HT1080 (cell line): ENCODE measurements at places on chromosomes 11 and 22.
A peak's percentile ranks its signal among the peaks of the same experiment; 100 is the strongest.

DNA sequence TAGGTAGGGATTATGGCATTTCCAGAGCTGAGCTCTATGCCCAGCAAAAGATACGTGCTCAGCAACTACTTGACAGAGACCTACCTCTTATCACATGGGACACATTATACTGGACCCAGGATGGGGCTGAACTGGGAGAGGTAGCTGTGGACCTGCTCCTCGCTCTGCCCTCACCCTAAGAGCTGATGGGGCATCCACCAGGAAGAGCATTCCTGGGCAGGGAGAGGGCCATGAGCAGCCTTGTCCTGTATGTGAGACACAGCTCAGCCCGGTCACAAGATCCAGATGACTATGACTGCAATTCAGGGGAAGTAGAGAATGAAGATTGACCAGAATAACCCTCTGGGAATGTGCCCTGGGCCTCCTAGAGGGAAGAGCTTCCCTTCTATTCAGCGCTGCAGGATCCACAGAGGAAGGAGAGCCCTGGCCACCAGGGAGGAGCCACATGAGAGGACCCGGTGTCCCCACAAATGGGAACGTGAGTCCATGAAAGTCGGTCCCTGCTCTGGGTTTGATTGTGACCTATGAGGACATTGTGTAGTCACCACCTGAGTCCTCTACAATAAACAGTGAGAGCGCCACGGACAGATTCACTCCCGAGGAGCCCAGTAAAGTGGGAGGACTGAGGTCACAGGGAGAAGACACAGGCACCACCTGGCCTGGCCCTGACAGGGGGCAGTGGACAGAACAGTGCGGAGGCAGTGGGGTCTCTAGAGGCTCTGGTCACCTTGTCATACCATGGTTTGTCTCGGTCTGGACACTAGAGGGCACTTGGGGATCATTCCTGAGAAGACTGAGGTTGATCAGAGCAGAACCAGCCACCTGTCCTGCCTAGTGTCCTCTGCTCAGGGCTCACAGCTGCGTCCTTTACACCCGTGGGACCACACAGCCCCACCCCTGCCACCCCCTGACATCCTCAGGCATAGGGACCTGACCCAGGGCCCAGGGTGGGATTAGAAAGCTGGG lies 99.5 kb downstream of the ZNF280B start:
- no peak for DNase-seq

- DNase-seq = no peak
Measured at GRCh38 chr22:48256041-48256739, 1493.7 kb downstream of the TBC1D22A start.

DNA sequence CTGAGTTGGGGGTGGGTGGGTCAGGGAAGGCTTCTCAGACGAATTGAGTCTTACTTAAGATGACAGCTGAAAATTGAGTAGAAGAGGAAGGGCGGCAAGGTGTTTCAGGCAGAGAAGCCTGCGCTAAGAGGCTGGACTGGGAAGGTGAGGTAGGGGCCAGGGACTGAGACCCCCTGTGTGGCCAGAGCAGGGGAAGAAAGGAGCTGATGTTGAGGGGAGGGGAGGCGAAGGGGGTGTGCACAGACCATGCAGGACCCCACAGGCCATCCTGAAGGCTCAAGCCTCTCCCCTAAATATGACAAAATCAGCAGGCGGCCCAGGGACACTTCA lies 40.6 kb upstream of the CREB3L1 start:
- no peak for DNase-seq

- no peak for DNase-seq
Measured at GRCh38 chr22:17115945-17116565, 5.1 kb downstream of the TMEM121B start.

- DNase-seq = peak; percentile 97
Measured at GRCh38 chr11:117384045-117384444, 56.4 kb downstream of the CEP164 start.

DNA sequence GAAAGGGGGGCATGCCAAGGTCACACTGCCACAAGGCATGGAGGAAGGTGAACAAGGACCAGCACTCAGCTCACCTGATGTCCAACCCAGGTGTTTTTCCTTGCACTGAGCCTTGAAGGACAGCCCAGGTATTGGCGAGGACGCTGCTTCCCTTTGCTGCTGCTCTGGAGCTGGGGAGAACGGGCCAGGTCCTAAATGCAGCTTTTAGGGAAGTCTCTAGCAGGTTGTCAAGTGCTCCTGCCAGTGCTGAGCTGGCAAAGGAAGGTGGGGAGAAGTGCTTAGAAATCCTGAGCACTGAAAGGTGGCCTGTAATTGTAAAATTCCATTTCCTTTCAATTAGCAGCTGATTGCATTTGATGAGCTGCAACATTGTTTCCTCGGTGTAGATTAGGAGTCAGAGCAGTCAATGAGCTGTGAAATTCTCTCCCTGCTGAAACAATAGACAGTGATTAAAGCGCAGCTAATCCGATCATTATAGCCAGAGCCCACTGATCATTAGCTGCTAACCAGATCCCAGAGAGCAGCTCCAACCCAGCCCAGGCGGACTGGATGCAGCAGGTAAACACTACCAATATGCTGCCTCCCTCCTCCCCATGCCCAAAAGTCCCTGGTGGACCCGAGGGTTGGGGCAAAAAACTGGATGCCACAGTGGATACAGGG lies 507.6 kb downstream of the INSC start:
- no peak for DNase-seq

DNA sequence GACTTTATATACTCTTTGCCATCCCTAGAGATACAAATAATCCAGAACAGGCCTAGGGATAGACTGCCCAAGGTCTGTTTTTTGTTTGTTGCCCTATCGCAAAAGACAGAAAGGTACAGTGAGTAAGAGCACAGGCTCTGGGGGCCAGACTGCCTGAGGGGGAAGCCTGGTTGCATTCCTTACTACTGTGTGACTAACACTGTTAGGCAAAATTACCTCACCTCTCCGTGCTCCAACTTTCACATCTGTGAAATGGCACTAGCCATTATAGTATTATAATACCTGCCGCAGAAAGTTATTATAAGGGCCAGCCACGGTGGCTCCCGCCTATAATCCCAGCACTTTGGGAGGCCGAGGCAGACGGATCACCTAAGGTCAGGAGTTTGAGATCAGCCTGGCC lies 14.5 kb downstream of the SLC35F2 start:
- DNase-seq = peak; percentile 60

DNA sequence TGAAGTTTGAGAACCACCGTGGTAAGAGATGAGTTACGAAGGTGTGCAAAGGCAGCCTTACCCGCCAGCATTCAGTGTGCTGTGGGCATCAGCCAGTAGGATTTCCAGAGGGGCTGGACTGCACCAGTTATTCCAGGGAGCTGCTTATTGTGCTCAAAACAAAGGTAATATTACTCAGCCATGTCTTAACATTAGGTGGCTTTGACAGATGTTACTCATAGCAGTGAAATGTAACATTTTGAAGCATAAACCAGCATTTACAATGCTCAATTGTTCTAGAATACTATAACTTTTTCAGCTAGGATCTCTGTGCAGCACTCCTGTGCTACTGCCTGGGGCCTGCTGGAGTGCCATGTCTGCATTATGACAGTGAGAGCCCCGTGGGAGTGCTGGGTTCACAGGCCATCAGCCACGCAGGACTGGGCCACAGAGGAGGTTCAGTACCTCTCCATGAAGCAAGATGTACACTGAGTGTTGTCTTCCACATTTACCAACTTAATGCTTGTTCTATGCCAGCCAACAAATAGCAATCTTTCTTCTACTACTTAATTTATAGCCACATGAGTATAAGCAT lies 238.1 kb downstream of the CADM1 start:
- DNase-seq = peak; percentile 74

DNA sequence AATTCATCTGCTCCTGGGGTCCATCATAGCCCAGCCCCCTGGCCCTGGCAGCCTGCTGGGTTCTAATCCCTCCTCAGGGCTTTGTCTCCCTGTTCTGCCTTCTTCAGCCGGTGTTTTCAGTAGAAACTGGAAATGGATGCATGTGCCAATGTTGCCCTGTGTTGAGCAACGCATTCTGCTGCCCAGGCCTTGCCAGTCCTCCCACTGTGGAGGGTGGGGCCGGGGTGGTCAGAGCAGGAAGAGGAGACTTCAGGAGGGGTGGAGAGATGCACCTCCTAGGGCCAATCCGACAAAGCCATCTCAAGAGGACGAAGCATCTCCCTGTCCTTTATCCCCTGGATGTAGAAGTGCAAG lies 27.6 kb upstream of the ZBTB16 start:
- no peak for DNase-seq

GRCh38 chr11:114279792-114280546 lies 16.2 kb upstream of the NNMT start:
- peak; percentile 49 for DNase-seq

- no peak for DNase-seq
Measured at GRCh38 chr22:46240907-46241306, 9.2 kb downstream of the CDPF1 start.

DNA sequence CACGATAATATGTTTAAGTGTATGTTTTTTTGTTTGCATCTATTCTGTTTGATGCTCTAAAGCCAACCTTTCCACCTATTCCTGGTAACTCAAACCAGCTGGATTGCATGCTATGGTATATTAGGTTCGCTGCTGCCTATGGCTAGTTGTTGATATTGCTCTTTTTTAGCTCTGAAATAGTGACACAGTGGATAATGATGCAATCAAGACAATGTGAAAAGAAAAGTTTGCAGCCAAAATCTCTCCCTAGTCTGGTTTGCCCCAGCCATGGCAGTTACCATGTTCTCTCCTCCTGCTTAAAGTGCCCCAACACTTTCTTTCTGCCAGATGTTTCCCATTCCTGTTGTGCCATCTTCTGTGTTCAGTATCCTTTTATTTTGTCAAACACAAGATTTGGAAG lies 269.7 kb downstream of the DYNC2H1 start:
- DNase-seq = no peak

DNA sequence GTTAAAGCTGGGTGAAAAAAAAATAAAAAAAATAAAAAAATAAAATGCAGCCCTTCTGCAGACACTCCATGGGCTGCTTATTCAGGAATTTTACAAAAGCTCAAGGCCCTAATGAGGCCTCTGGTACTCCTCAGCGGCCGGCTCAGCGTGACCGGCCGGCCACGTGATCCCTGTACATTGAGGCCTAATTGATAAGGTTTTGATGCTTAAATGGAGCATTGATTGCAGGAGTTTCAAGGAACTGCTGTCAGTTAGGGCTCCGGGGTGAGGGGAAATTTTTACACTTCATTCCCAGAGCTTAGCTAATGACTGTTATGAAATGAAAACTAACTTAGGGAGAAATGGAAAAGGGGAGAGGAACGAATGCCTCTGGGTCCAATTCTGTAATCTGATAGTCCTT lies 368.8 kb upstream of the KIRREL3 start:
- no peak for DNase-seq

GRCh38 chr11:34150494-34151151 lies 45.2 kb downstream of the NAT10 start:
- no peak for DNase-seq

GRCh38 chr22:22856885-22857606 lies 30.6 kb upstream of the IGLL5 start:
- DNase-seq = no peak

- no peak for DNase-seq
Measured at GRCh38 chr11:2704356-2704755, 4.6 kb upstream of the KCNQ1OT1 start.

DNA sequence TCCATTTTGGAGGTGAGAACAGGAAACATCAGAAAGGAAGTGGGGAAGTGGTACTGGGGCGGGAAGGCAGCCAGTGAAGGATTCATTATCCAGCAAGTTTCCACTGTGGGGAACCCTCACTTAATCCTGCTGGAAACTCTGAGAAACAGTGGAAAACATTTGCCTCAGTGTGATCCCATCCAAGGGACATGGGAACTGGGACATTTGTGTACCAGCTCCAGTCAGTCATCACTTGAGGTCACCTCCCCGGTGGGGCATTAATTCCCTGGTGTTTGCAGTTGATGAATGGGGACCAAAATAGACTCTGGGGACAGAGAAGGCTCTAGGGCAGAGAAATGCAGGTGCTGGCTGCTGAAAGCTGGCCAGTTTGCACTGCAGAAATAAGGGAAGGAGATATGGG lies 599.9 kb downstream of the BUD13 start:
- no peak for DNase-seq

GRCh38 chr11:2805388-2806056 lies 80.1 kb downstream of the CDKN1C start:
- no peak for DNase-seq

GRCh38 chr22:48239461-48240147 lies 1477.2 kb downstream of the TBC1D22A start:
- DNase-seq = no peak

DNA sequence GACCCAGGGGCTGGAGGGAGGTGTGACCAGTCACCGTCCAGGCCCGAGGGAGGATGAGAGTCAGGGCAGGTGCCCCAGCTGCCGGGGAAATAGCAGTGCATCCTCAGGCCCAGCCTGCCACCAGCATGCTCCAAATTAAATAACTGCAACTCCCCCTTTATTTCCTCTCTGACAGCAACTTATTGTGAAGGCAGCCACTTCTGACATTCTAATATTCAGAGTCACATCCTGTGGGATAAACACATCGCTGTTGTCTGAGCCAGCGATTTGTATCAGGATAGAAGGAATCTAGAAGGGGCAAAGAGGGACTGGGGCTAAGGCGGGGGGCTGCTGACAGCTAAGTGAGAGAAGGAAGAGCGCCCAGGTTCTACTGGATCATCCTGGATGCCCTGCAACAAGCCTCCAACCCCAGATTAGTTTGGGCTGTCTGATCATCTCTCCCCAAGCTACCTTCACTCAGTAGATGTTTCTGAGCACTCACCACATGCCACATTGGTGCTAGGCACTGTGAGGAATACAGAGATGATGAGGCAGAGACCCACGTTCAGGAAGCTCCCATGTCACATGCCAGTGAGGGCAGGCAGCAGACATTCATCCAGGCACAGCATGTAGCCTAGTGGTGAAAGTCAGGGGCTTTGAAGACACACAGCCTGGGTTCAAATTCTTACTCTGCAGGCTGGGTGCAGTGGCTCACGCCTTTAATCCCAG lies 214.1 kb downstream of the BUD13 start:
- peak; percentile 94 for DNase-seq

DNA sequence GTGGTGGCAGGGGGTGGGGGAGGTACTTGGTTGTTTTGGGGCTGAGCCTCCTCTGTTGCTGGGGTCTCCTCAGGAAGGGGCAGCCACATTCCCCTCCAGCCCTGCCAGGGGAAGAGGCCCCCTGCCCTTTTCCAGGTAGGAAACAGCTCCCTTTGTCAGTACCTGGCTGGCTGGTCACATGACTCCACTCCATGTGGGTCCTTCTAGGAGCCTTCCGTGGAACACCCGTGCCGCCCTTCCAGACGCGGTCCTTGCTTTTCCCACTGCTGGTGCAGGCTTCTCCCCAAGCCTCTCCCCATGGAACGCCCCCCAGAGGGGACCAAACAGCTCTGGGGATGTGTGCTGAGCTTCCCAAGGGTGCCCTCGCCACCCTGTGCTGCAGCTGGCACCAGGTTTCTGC lies 19.9 kb downstream of the IFT27 start:
- DNase-seq = no peak

DNA sequence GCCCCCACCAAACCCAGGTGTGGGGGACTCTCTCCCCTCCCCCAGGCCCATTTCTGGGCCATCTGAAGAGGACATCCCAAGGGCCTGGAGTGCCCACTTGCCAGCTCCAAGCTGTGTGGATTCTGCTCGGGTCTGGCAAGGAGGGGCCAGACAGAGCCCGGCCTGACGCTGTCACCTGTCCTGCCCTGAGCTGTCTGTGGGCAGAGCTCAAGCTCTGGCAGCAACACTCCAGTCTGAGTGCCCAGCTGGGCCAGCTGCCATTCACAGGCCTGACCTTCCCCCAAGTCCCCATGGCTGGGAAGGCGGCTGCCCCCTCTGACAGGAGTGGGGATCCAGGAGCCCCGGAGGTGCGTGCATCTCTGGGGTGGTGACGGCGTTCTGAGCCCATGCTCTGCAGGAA lies 6.2 kb upstream of the PIM3 start:
- DNase-seq = no peak

GRCh38 chr11:11291041-11292015 lies 61.7 kb downstream of the CSNK2A3 start:
- no peak for DNase-seq

GRCh38 chr11:66437979-66438503 lies 607 bp downstream of the MRPL11 start:
- no peak for DNase-seq
